ENCODE measurements at places on chromosomes 4 and X. TPM values are rescaled to one million over a fixed set of nuclear protein-coding genes. Genes with fewer than 3 reads are reported as not detected.
A peak's percentile ranks its signal among the peaks of the same experiment; 100 is the strongest.

- no peak for DNase-seq
These were observed 88.7 kb upstream of the ELOVL6 start for GRCh38 chr4:110287130-110287529.

GRCh38 chrX:78753571-78753970 is 6.1 kb downstream of the LPAR4 start:
- no peak for DNase-seq

DNA sequence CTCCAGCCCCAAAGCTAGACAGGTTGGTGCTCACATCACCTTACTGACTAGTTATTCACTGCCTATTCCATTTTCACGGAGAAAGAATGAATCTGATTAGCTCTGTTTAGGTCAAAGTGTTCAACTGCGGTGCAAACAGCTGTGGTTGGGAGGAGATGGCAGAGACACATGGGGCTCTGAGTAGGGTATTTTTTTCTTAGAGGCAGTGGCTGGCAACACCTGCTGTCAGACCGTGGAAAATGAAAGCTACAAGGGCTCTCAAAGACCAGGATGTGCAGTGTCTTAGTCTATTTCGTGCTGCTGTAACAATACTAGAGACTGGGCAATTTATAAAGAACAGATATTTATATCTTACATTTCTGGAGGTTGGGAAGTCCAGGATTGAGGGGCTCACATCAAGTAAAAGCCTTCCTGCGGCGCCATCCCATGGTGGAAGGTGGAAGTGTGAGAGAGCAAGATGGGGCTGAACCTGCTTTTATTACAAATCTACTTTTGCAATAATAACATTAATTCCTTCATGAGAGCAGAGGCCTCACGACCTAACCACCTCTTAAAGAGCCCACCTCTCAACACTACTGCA is 10.6 kb downstream of the NYX start:
- peak; percentile 12 for DNase-seq

CCDC110 gene
- 0.25 TPM for total RNA-seq

ATP2B3 gene
- total RNA-seq: not detected

PPP2R2C gene
- 0.39 TPM for total RNA-seq

DNA sequence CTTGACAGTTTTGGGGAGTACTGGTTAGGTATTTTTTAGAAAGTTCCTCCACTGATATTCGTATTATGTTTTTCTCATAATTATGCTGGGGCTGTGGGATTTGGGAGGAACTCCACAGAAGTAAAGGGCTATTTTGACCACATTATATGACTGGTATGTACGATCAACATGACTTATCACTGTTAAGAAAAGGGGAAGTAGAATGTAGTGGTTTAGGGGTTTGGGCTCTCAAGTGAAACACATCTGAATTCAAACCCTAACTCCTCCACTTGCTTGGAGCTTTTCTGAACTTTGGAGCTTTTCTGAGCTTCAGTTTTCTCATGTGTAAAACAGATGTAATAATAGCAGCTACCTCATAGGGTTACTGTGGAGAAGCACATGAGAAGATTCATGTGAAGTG is 96.4 kb upstream of the C1GALT1C1 start:
- DNase-seq: no peak

GRCh38 chr4:120611092-120611491 is 311.4 kb downstream of the PRDM5 start:
- DNase-seq: no peak

- no peak for DNase-seq
These were observed 524.0 kb downstream of the DMD start for GRCh38 chrX:32687379-32687778.

- no peak for DNase-seq
These were observed 47.2 kb downstream of the FGFBP1 start for GRCh38 chr4:15891312-15891711.

DNA sequence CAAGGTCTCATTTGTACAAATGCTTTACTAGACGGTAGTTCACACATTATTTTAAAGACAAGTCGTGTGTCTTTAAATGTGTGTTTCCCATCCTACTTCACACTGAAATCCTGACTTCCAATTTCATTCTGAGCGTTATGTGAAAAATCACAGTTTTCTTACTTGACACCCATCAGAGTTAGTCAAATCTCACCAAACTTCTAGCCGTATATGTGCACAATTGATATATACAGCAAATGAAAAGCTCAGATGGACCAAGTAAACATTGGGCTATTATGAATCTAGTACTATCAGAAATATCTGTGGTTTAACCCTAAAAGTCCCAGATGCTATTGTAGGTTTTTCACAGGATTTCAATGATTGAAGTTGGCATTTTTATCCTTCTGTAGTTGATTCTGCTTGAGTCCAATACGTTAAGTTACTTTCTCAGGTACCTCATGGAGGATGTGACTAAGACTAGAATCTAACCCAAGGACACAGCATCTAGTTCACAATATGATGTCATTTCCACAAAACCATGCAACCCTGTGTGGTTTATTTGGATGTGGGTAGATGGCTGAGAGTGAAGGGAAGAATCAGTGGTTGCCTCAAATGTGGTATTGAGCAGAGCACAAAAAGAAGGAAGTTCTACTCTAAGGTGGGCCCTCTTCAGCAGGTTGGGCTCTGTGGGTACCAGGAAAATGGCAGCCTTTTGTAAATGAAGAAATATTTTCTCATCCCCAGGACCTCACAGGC is 22.1 kb upstream of the TRIM60 start:
- DNase-seq: no peak

ARHGAP36 gene
- total RNA-seq: not detected

SSX3 gene
- total RNA-seq: not detected

DNA sequence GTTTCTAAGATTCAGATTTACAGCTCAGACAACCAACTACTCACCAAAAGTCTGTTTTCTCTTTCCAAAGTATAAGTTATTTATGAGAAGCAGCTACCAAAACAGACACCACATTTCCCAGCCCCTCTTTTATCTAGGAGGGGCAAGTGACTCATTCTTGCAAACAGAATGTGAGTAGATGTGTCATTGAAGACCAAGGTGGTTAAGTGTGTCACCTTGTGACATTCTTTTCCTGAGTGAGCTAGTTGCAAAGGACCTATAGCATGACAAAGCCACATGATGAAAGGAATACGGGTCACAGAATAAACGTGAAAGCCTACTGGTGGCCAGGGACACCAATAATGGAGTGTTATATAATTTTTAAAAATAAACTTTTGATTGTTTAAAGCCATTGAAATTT is 50.0 kb downstream of the SLC7A11 start:
- DNase-seq: peak; percentile 53

G6PD gene
- total RNA-seq: 33.9 TPM

- DNase-seq: no peak
These were observed 405.2 kb downstream of the FAT4 start for GRCh38 chr4:125719987-125720386.

DNA sequence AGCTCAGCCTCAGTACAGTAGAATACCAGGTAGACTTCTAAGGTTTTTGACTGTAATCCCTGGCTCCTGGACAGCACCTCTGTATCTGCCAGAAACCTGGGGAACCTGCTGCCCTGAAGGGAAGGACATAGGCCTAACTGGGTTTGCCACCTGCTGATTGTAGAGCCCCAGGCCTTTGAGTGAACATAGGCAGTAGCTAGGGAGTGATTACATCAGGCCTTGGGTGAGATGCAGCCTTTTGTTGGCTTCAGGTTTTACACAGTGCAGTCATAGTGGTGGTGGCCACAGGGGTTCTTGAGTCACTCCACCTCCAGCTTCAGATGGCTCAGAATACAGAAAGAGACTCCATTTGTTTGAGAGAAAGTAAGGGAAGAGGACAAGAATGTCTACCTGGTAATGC is 19.3 kb downstream of the IQCM start:
- no peak for DNase-seq

FRG2 gene
- total RNA-seq: not detected

- peak; percentile 70 for DNase-seq
These were observed 140.0 kb upstream of the GUCY1A1 start for GRCh38 chr4:155526452-155527169.

GRCh38 chr4:14168919-14169318 is 541.4 kb upstream of the BOD1L1 start:
- DNase-seq: peak; percentile 95

DNA sequence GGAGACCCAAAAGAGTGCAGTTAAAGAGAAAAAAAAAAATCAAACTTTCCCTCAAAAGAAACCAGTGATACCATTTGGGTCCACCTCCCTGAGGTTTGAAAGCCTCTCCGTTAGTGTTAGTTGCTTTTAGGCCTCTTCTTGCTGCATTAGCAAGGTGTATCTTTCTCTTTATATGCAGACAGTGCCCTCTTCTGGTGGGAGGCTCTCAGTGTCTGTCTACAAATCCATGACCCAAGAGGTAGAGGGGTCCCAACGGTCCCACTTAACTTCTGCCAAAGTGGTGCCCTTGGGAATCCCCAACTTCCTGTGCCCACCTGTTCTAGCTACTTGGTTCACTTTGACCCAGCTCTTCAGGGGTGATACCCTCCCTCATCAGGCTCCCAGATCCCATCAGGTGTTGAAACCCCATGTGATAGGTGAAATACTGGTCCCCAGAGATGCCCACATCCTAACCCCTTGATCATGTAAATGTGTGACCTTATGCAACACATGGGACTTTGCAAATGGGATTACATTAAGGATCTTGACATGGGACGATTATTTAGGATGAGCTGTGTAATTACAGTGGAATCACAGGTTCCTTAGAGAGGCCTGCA is 63.7 kb upstream of the CD99 start:
- no peak for DNase-seq

HNRNPD gene
- 26.8 TPM for total RNA-seq

GRCh38 chr4:99677161-99677560 is 19.5 kb upstream of the C4orf54 start:
- DNase-seq: no peak

DNA sequence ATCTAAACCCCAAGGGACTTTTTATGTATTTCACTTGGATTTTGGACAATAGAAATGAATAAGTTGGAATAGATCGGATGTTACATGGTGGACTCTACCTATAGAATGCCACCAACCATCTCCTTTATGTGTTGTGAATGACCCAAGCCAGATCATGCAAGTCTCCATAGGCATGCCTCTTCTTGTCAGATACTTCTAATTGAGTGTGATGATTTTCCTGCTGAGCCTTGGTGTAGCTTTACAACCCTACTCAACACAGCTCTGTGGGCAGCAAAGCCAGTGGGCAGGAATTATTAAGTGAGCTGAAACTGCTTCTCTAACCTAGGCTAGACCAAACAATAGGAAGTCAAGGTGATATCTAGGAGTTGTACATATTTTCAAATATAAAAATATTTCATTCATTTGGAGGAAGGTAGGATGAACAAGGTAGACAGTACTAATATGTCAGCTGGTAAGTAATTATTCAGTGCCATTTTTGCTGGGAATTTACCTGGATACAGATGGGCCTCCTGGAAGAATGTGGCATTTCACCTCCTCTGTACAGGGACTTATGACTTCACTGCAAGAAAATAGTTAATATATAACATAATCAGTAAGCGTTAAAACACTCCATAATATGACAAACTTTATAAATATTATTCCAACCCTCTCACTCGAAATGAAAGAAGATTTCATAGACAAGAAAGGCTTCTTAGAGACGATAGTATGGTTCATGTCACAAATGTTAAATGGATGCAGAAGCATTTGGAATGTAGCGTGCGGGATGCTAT is 298.0 kb upstream of the FAT1 start:
- DNase-seq: no peak

- no peak for DNase-seq
These were observed 2.3 kb downstream of the NWD2 start for GRCh38 chr4:37246891-37247290.

RRAGB gene
- 19.3 TPM for total RNA-seq

SERPINA7 gene
- not detected for total RNA-seq

CT47B1 gene
- not detected for total RNA-seq

GLRA2 gene
- total RNA-seq: not detected

- no peak for DNase-seq
These were observed 119.3 kb upstream of the DKK2 start for GRCh38 chr4:107155366-107155765.

DNA sequence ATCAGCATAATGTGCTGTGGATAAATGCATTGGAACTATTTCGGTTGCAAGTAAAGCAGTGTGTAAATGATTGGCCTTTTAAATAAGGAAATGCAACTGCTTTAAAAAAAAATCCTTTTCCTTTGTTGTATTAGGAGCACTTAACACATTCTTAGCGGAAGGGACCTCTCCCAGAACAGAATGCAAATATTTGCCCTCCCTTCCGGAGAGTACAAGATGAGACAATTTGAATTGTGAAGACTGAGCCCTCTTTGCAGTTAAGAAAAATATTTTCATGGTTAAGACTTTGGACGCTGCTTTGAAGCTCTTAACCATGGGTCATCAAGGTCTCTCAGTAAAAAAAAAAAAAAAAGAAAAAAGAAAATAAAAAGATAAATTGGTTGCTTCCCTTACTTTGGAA is 9.5 kb upstream of the NOX1 start:
- no peak for DNase-seq

SLC6A14 gene
- total RNA-seq: not detected
